ENCODE measurements at places on chromosomes 11 and 22.

- DNase-seq: no peak
Observed at GRCh38 chr11:114928260-114928870, 250.0 kb downstream of the NXPE2 start.

GRCh38 chr22:19479355-19480172 lies at the start of gene CDC45:
Gene CDC45, plus strand, starts transcription at chr22:19479920. Its CDS starts 49 bp downstream, at chr22:19479969.
- DNase-seq: peak; percentile 98

DNA sequence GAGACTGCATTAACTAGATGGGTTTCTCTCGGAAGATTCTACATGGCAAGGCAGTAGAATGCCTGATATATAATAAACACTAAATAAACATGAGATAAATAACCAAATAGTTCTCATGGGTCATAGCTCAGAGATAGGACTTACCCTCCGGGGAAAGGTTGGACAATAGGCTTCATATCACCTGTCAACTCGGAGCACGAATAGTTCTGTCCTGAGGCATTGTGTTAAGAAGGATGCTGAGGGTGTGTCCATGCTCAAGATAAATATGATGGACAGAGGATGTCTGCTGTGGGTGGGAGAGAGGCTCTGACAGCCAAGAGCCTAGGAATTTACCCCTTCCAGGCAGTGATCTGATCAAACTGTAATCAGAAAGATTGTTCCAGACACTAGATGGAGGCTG lies 474.0 kb downstream of the MIAT start:
- no peak for DNase-seq

DNA sequence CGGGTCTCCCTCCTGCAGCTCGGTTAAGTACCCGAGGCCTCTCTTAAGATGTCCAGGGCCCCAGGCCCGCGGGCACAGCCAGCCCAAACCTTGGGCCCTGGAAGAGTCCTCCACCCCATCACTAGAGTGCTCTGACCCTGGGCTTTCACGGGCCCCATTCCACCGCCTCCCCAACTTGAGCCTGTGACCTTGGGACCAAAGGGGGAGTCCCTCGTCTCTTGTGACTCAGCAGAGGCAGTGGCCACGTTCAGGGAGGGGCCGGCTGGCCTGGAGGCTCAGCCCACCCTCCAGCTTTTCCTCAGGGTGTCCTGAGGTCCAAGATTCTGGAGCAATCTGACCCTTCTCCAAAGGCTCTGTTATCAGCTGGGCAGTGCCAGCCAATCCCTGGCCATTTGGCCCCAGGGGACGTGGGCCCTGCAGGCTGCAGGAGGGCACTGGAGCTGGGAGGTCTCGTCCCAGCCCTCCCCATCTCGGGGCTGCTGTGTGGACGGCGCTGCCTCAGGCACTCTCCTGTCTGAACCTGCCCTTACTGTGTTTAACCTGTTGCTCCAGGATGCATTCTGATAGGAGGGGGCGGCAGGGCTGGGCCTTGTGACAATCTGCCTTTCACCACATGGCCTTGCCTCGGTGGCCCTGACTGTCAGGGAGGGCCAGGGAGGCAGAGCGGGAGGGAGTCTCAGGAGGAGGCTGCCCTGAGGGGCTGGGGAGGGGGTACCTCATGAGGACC lies 25.0 kb downstream of the FADS3 start:
- no peak for DNase-seq

DNA sequence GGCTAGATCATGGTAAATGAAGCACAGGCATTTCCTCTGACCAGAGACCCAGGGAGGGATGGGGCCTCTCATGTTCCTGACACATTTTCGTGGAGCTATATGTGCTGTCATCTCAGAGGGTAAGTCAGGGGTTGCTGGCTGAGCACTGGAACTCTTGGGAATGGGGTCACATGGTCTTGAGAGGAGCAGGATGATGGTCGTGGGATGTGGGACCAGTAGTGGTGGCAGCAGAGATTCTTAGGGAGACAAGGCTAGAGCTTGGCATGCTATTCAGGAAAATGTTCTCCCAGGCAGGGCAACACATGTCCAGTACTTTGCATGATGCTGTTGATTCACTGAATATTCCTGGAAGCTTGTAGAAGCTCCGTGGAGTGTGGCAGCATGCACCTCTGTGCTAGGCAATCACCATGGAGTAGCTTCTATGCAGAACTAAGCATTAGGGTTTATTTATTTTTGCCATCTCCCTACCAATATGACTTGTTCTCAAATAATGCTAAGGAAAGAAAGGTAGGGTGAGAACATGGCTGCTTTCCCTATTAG lies 31.4 kb upstream of the TTC12 start:
- no peak for DNase-seq

- peak; percentile 36 for DNase-seq
Observed at GRCh38 chr11:113991170-113991569, 16.3 kb downstream of the HTR3A start.

DNA sequence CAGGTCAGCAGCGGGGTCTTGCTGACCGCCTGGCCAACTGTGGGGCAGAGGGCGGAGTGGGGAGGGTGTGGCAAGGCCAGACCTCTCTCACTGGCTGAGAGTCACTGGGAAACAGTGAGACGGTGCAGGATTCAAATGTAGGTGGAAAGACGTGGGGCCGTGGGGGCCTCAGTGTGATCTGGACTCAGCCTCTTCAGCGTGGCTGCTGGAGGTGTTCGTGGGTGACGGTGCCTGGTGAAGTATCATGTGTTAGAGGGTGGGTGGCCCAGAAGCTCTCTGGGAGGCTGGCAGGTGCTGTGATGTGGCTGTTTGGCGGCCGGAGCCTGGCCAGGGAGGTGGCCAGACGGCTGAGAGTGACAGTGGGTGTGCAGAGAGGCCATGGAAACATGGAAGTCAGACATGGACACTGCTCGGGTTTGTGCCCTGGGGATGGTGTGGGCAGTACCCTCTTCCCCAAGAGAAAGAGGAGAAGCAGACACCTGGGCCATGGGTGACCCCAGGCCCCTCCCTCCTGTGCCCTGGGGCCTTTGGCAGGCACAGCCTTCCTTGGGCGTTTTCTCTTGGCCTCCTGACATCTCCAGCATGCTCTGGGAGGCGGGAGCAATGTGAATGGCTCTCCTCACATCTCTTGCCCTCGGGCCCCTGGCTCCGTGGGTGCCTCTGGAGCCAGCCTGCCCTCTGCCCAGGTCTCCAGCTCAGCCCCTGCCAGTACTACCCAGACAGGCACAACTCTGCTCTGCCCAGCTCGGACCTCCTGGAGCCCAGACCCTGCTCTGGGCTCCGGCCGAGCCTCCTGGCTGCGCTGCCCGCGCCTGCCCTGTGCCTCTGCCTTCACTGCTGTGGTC lies 10.1 kb upstream of the ACR start:
- DNase-seq: no peak

GRCh38 chr22:39773976-39774539 lies 119.5 kb downstream of the ENTHD1 start:
- DNase-seq: peak; percentile 55

DNA sequence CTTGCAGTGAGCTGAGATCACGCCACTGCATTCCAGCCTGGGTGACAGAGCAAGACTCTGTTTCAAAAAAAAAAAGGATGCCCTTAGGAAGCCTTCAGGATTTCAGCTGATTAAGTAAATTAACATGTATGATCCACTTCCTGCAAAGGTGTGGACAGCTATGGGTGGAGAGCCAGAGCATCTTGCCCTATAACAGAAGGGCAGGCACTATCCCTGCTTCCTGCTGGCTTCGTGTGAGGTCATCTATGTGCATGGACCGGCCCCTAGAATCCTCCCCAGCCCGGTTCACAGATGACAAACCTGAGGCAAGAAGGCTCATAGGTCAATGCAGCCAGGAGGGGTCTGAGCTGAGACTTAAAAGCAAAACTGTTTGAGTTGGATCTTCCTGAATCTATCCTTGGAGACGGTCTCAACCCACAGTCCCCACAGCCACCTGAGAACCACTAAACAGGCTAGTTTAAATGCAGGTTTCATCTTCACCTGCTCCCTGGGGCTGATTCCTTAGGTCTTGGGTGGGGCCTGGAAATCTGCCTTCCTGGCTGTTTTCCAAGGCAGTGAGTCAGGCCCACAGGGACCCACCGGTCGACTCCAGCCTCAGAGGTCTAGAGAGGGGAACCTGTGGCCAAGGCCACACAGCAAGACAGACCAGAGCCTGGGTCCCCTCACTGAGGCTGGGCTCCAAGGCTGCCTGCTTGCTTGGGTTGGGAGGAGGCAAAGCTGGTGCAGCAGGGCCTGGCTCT lies 55.2 kb upstream of the MPEG1 start:
- DNase-seq: no peak

- DNase-seq: no peak
Observed at GRCh38 chr11:65851083-65851579, 6.8 kb downstream of the CFL1 start.

GRCh38 chr22:42964994-42965699 lies 49.8 kb downstream of the PACSIN2 start:
- DNase-seq: no peak

DNA sequence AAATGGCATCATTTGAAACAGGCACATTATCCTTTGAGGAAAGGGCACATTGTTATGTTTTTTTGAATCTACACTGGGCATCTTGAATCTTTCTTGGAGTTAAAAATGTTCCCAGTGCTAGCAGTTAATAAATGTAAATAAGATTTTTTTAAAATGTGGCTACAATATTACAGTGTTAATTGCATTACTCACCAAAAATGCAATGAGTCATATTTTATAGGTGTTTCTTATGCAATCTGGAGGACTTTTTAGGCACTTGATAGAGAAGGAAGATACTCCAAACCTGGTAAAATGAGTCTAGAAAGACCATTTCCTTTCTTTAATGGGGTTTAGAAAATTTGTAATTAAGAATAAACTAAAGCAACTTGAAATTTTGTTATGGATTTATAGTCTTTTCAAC lies 238.0 kb downstream of the METTL15 start:
- no peak for DNase-seq

GRCh38 chr11:92556431-92556830 lies 331.8 kb downstream of the FAT3 start:
- DNase-seq: peak; percentile 19

- DNase-seq: no peak
Observed at GRCh38 chr11:47337229-47337924, 15.1 kb downstream of the MYBPC3 start.

- no peak for DNase-seq
Observed at GRCh38 chr22:48517039-48518030, 1310.3 kb downstream of the BRD1 start.

- no peak for DNase-seq
Observed at GRCh38 chr11:87803748-87804147, 371.5 kb downstream of the RAB38 start.

DNA sequence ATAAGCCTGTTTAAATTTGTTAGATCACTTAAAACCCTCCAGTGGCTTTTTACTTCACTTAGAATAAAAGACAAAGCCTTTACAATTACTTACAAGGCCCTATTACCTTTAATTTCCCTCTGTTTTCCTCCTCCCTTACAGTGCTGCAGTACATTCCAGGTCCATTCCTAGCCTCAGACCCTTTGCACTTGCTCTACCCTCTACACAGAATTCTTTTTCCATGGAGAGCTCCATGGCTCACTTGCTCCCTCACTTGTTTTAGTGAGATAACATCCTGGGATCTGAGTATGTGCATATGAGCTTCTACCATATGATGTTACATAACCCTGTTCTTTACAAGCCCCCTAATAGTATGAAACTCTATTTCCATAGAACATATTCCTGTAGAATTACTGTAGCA lies 24.4 kb downstream of the ZNF214 start:
- no peak for DNase-seq

DNA sequence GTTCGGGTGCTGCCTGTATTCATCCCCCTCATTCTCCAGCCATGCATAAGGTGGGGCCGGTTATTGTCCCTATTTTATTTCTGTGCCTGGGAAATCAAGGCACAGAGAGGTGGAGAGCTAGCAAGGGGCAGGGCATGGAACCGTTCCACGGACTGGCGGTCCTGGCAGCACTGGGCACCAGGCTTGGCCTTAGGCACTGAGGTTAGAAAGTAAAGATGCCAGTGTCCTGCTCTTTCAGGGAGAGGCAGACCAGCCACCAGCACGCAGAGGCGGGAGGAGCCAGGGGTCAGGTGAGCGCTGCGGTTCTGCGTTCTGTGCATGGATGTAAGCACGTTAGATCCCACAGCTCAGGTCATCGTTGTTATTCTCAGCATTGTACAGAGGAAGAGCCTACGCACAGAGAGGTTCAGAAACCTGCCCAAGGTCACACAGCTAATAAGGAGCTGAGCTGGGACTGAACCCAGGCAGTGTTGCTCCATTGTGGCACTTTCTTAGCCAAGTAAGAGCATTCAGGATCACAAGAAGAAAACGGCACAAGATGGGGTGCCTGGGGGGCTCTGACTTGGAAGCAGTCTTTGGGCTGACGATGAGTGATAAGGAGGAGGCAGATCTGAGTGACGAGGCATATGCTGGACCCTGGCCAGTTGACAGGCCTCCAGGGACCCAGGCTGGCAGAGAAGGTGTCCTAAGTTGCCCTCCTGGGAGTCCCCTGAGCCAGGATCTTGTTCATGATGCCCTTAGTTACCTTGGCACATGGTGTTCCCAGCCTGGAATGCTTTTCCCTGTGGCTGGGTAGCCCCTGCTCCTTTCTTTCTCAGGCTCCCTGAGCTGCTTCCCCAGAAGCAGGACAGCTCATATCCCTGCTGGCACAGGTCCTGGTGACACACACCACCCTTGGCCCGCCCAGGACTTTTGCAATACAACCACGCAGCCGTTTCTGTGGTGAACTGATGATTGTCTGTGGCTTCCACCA lies 41.1 kb downstream of the OSBPL5 start:
- no peak for DNase-seq
